ENCODE measurements at places on chromosomes 12 and 14.

GRCh38 chr14:33776871-33777270, 174.0 kb downstream of the EGLN3 start:
- no peak for DNase-seq

- DNase-seq, result no peak
Measured at GRCh38 chr12:45356822-45357538, 141.1 kb downstream of the ANO6 start.

GRCh38 chr14:36664322-36665193, 2.9 kb downstream of the PAX9 start:
- DNase-seq, result no peak

- no peak for DNase-seq
Measured at GRCh38 chr14:65290830-65291229, 121.7 kb upstream of the FUT8 start.

GRCh38 chr12:86662464-86662863, 406.3 kb upstream of the MGAT4C start:
- DNase-seq, result no peak

DNA sequence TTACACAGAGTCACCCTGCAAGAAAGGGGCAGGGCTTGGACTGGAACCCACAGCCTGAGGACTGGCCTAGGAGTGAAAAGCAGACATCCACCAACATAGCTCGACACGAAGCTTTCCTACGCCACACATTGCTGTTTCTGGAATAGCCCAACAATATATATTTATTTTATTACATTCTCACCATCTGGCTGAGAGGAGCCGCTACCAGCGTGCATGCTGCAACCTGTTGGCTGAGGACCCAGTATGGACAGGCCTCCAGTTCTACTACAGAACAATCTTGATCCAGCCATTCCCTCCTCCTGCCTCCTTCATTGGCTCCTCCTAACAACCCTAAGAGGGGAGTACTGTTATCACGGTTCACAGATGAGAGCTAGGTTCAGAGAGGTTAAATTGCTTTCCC, 35.6 kb upstream of the TBX5 start:
- DNase-seq, result no peak

DNA sequence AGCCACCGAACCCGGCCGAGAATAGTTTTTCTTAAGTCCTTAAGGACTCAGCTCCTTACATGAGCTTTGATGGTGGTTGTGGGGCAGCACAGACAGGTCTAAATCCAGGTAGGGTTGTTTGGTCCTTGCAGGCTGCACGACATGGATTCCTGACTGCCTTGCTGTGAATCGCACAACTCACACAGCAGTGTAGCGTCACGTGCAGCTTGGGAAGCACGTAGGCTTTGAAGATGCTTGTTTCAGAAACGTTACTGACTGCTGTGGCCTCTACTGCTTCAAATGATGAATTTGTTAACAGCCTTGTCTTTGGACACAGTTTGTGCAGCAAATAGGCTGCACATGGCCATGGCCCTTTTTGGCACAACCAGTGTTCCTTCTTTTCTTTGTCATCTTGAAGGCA, 29.9 kb downstream of the ZBTB42 start:
- no peak for DNase-seq

DNA sequence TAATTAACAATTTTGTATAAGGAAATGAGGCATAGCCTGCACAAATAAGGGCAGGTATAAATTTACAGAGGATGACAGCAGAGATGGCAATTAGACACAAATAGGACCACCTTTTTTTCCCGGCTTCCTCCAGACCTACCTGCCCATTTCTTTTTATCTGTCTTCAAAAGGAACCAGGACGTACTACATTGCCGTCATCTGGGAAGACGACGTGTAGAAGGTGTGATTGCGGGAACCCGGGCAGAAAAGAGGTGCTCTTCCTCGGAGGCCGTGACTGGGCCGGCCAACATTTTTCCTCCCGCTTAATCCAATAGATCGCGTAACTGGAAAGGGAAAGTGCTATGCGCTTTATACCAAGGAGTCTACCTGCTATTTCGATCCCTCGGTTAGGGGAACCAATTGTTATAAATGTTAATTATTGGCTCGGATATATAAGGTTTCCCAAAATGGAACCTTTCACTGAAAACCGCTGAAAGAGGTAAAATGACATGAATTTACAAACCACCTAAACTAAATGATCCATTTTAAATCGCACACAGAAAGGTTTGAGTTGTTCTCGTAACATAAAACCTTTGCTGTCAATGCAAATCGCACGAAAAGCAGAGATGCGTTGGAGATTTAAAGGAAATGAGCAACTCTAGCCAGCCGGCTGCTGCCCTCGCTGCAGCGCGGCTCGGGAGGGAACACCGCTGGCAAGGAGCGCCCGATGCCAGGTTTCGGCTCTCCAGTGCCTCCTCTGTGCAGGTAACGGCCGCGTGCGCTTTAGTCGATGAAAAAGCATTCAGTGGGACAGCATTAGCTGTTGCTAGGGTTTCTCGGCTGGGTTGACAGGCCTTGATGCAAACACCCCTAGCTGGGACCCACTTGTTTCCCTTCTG, 2.8 kb upstream of the SIX1 start:
- no peak for DNase-seq

DNA sequence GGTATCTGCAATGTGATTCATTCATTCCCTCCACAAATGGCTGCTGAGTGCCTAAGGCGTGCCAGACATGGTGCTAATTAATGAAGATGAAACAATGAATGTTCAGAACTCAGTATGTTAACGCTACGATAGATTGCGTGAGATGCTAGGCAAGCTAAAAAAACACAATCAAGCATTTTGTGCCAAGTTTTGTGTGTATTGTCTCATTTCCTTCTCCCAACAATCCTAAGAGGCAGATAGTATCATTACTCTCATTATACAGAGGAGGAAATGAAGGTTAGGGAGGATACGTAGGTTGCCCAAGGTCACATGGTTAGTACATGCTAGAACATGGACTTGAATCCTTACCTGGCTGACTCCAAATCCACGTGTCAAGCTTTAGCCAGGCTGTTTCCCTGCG, 264.4 kb downstream of the EFCAB11 start:
- no peak for DNase-seq

DNA sequence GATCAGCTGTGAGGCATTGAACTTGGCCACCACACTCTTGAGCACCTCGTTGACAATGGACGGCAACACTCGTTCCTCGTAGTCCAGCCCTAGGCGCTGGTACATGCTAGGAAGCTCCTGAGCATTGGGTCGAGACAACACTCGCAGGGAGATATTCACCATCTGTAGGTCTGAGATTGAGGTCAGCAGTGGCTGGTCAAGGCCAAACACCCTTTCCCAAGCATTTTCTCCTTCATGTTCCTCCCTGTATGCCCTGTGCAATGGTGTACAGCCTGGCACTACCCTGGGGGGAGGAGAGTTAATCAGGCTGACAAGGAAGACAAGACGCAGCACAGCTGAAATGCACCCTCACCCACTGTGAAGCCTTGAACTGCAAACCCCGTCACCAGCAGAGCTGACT, 2.0 kb downstream of the PHB2 start:
- DNase-seq, result no peak

GRCh38 chr14:67816326-67817002, at the start of gene ZFYVE26:
ZFYVE26 (minus strand) TSS chr14:67816590; CDS start chr14:67815963, 627 bp downstream.
- DNase-seq, result peak; percentile 70

GRCh38 chr12:63904653-63905052, 60.2 kb downstream of the SRGAP1 start:
- no peak for DNase-seq

DNA sequence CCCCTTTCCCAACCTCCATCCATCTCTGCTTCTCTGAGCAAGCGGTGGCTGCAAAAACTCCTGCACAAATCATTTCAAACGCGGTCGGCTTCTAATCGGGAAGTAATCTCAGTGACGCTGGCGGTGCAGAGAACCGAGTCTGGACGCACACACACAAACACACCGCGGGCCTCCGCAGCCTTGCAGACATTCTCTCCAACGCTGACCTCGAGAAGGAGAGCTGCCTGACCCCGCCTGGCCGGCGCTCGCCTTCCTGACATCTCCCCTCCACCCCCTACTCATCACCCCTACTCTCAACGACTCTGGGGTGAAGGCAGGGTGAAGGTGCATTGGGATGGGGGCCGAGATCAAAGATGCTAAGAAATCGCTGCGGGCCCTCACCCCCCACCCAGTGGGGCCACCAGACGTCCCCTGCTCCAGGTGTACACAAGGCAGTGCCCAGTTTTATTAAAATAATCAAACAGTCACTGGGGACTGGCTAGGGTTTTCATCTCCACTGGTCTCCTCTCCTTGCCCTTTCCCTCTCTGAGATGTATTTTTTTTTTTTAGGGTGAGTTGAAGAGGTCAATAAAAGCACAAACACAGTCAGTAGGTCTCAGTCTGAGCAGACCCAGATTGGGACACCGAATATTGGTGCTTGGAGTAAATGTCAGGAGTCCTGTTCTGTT, 506 bp upstream of the TBX5 start:
- no peak for DNase-seq

GRCh38 chr14:51978681-51979085, 10.7 kb upstream of the RTRAF start:
- no peak for DNase-seq

DNA sequence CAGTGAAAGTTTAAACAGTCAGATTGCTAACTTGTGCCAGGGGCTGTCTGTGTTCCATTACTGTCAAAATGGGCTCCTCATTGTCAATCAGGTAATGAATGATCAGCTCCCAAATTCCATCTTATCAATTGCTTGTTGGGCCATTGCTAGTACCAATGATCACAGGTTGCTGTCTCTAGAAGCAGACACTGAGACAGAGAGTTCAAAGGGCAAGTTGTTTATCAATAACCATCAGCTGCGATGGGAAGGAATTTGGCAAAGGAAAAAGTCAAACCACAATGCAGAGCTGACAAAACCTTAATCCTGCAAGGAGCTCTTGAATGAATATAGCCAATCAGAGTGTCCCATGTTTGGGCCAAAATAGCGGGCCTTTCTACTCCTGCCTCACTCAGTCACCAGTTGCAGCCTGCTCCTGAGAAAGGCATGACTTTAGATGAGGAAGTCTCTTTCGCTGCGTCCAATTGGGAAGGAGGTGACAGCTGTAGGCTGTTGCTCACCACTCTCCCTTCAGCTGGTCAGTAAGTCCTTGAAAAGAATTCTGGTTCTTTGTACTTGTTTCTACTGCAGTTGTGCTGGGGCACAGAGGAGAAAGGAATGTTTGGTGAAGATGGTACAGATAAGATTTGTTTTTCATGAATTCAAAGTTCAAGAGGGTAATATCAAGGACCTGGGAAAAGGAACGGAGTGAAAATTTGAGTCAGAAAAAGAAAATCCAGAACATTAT, 179.2 kb upstream of the PDE3A start:
- no peak for DNase-seq

- DNase-seq, result no peak
Measured at GRCh38 chr14:88695870-88696269, 96.9 kb downstream of the EML5 start.

GRCh38 chr12:121955258-121956237, 37.2 kb downstream of the CFAP251 start:
- no peak for DNase-seq

GRCh38 chr14:95287176-95287754, 32.4 kb downstream of the CLMN start:
- no peak for DNase-seq

GRCh38 chr12:11652351-11653040, 3.0 kb downstream of the ETV6 start:
- DNase-seq, result no peak

GRCh38 chr12:127655691-127656090, 611.3 kb upstream of the TMEM132C start:
- DNase-seq, result no peak

DNA sequence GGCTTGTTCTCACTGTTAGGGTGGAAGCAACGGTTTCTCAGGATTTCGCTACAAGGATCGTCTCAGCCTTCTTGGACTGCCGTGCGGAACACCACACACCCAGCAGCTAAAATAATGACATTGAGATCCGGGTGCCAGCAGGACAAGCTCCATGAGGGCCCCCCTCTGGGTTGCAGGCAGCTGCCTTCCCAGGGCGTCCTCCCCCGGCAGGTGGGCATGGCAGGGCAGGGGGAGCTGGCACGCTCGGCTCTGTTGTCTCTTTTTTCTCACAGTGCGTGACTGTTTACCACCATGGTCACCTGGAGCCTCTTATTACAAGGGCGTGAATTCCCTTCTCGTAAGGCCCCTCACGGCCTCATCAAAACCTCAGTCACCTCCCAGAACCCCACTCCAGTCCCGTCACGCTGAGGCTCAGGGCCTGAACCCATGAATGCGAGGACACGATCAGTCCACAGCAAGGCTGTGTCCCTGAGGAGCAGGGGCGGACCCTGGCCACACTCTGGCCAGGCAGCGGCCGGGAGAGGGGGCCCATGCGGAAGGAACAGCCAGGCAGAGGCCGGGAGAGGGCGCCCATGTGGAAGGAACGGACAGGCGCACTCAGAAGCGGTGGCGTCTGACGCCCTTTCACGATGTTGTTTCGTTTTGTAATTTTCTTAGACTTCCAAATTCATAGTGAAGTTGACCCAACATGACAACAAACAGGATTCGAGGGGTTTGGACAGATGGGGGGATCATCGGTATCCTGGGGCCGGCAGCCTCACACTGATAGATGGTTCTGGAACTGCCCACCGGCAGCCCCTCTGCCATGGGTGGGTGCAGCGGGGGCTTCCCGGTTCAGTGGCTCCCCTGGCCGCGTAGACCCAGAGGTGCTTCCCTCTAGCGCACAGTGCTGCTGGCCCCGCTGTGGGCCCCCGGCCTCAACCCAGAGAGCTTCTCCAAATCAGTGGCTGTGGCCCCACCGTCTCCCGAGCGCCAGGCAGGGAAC, 10.0 kb downstream of the LRCOL1 start:
- no peak for DNase-seq

- DNase-seq, result no peak
Measured at GRCh38 chr12:119687406-119687805, 19.5 kb downstream of the PRKAB1 start.

DNA sequence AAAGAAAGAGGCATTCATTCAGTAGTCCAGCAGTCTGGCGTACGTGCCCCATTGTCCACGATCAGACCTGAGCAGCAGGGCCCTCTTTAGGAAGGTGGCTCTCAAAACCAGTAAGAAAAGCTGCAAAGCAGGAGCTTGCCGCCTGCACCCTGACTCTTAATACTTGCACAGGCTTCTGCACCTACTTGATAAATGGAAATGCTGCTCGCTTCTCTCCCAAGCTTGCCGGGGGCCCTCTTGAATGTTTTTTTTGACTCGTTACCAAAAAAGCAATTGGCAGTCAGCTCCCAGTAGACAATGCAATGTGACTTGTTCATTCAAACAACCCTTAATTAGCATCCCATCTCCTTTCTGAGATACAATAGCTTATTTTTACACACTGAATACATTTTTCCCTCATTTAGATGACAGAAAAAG, 27.2 kb upstream of the PTPRB start:
- DNase-seq, result no peak

DNA sequence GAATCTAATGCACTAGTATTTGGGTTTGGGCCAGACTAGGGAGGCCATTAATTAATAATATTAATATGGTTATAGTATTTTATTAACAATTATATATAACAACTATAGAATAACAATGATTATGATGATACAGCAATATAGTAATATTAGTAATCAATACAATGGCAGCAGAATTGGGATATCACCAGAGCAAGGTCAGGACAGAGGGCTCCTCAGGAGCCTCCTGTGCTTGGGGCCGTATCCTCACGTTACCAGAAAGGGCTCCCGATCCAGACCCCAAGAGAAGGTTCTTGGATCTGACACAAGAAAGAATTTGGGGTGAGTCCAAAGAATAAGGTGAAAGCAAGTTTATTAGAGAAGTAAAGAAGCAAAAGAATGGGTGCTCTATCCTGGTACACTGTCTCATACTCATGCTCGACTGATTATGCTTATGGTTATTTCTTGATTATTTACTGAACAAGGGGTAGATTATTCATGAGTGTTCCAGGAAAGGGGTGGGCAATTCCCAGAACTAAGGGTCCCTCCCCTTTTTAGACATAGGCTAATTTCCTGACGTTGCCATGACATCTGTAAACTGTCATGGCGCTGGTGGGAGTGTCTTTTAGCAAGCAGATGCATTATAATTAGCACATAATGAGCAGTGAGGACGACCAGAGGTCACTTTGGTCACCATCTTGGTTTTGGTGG, 61.6 kb downstream of the RIN3 start:
- no peak for DNase-seq

Measured in activated B cell treated with CpG ODN at 0.5 μM for 24 hours (primary cell).